ENCODE measurements at places on chromosomes 1 and 21. TPM values are rescaled to one million over a fixed set of nuclear protein-coding genes. Genes with fewer than 3 reads are reported as not detected.

GRCh38 chr1:187465441-187465840, 636.7 kb downstream of the PLA2G4A start:
- no peaks in the 10 kb centered on the region for H3K27me3 ChIP-seq
- H3K36me3 ChIP-seq, result no peaks in the 10 kb centered on the region
- H3K4me3 ChIP-seq, result no peak overlapping the region
- DNase-seq, result no peak
- no peak overlapping the region for H3K27ac ChIP-seq
- no peaks in the 10 kb centered on the region for H3K4me1 ChIP-seq

DNA sequence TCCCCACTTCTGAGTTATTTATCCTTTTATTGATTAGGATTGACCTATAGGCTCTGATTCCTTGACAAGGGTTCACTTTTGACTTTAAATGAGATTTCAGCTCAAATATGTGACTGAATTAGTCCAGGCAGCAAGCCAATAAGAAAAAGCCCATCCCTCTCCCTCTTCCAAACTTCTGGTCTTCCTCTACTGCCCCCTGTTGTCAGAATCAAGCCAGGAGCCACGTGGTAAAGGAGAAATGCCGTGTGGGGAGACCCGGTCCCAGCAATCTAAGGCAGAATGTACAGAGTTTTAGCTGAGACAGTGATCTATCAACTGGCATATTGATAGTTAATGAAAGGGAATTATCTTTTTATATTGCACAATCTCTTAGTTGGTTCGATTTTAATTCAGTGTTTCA, 5.2 kb downstream of the ADAMTS5 start:
- no peak for DNase-seq
- H3K27ac ChIP-seq, result no peak overlapping the region
- H3K4me1 ChIP-seq, result no peaks in the 10 kb centered on the region
- H3K4me3 ChIP-seq, result no peak overlapping the region
- H3K36me3 ChIP-seq, result no peaks in the 10 kb centered on the region
- no peaks in the 10 kb centered on the region for H3K27me3 ChIP-seq

DNA sequence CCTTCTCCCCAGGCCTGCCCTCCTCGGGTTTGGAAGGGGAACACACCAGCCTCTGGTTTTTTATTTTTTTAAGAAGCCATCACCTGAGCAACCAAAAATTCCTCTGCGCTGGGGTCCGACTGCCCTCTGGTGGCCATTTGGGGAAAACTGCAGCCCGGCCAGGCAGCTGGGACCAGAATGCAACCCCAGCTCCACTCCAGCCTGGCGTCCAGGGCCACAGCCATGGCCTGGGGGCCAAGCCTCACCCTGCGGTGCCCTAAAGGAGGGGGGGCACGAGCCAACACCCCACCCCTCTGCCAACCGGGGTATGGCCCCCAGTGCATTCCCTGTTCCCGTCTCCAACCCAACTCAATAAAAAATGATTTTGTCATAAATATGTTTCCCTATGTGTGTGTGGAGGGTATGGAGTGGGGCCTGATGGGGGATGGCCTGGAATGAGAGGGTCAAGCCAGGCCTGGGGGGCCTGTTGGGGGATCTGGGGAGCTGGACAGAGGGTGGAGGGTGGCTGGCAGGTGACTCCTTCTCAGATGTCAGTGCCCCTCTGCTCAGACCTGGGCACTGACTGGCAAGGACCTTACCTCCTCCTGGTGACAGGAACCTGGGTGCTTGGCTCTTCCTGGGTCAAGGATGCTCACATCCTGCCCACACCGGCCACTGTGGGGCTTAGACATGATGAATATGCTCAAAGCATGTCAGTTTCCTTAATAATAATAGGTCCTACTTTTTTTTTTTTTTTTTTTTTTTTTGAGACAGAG, 3.2 kb downstream of the GPR3 start:
- no peaks in the 10 kb centered on the region for H3K36me3 ChIP-seq
- H3K27me3 ChIP-seq, result no peaks in the 10 kb centered on the region

ARF1 gene
- 300 TPM for total RNA-seq

NHLH2 gene
- not detected for total RNA-seq

GRCh38 chr21:15003463-15004135, 61.2 kb downstream of the NRIP1 start:
- no peak for DNase-seq
- peaks cover 8% of the 10 kb centered on the region for H3K4me1 ChIP-seq
- no peak overlapping the region for H3K27ac ChIP-seq
- no peak overlapping the region for H3K4me3 ChIP-seq

GRCh38 chr1:235054936-235055335, 73.7 kb downstream of the TOMM20 start:
- no peak overlapping the region for H3K4me3 ChIP-seq
- H3K4me1 ChIP-seq, result peaks cover 20% of the 10 kb centered on the region
- no peak for DNase-seq
- H3K36me3 ChIP-seq, result no peaks in the 10 kb centered on the region

DNA sequence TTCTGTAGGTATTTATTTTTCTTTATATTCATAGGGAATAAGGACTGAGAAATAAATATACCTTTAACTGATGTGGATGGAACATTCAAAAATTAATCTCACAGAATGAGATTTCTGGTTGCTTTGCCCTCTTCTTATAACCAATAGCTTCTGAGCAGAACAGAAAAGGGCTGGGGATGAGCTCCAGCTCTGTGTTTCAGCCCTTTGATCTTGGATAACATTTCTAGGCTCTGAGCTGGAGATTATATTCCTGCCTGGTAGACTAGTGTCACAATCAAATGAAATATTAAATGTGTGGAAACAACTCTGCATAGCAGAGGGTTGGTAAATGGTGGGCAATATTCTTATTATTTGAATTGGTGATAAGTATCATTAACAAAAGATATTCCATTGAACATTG, 14.6 kb downstream of the MAP3K21 start:
- no peaks in the 10 kb centered on the region for H3K4me1 ChIP-seq
- H3K36me3 ChIP-seq, result no peaks in the 10 kb centered on the region
- H3K4me3 ChIP-seq, result no peak overlapping the region
- no peak for DNase-seq
- no peak overlapping the region for H3K27ac ChIP-seq

CLCA1 gene
- total RNA-seq, result 0.13 TPM

- no peaks in the 10 kb centered on the region for H3K27me3 ChIP-seq
- no peaks in the 10 kb centered on the region for H3K36me3 ChIP-seq
- H3K4me3 ChIP-seq, result no peak overlapping the region
- H3K27ac ChIP-seq, result no peak overlapping the region
- no peak for DNase-seq
- H3K4me1 ChIP-seq, result no peaks in the 10 kb centered on the region
These were observed 86.0 kb downstream of the EPHB2 start for GRCh38 chr1:22796642-22797041.

DNA sequence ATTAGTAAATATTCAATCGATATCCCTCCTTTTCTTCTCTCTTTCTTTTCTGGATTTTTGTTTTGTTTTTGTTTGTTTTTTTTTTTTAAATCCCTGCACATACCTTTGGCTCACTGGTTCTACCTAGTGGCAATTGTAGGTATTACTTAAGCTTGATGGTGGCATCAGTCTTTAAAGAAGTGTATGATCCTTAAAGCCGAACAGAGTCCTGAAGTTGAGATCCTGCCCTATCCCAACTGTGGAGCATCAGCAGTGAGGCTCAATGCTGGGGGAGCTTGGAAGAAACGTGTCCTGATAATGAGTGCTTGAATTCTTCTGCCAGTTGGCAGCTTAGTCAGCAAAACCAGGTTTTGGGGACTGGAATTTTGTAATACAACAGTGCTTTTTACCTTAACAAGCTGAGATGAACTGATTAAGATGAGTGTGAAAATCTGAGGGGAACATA, 60.8 kb downstream of the FASLG start:
- no peaks in the 10 kb centered on the region for H3K4me1 ChIP-seq

DNA sequence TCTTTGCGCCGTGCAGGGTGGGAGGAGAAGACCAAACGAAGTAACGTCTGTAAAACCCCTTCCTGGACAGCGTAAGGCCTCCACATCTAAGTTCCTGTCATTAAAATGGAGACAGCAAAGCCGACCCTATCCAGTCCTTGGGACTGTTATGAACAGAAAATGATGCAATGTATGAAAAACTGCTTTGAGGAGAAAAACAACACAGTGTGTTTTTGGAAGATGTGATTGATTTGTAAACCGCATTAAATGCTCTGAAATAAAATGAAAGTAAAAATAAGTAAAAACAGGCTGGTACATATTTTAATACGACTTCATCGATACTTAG, 827 bp upstream of the URB1 start:
- H3K4me3 ChIP-seq, result peak overlapping the region; percentile 83
- no peaks in the 10 kb centered on the region for H3K4me1 ChIP-seq
- peak overlapping the region; percentile 68 for H3K27ac ChIP-seq
- no peaks in the 10 kb centered on the region for H3K36me3 ChIP-seq
- H3K27me3 ChIP-seq, result no peaks in the 10 kb centered on the region

BGLAP gene
- total RNA-seq, result 0.40 TPM

GRCh38 chr1:204221271-204221670, 7.5 kb upstream of the GOLT1A start:
- no peaks in the 10 kb centered on the region for H3K36me3 ChIP-seq
- peaks cover 4% of the 10 kb centered on the region for H3K27me3 ChIP-seq
- DNase-seq, result no peak
- H3K4me3 ChIP-seq, result no peak overlapping the region
- H3K4me1 ChIP-seq, result no peaks in the 10 kb centered on the region

- peak overlapping the region; percentile 80 for H3K4me3 ChIP-seq
- no peaks in the 10 kb centered on the region for H3K27me3 ChIP-seq
- H3K27ac ChIP-seq, result peak overlapping the region; percentile 100
- H3K36me3 ChIP-seq, result peaks cover 2% of the 10 kb centered on the region
- DNase-seq, result no peak
- peaks cover 47% of the 10 kb centered on the region for H3K4me1 ChIP-seq
These were observed 829 bp downstream of the ADAR start for GRCh38 chr1:154607106-154607608.

CREB3L4 gene
- total RNA-seq, result 10.9 TPM

SLAMF7 gene
- 133 TPM for total RNA-seq

GRCh38 chr21:45043541-45044020, 30.8 kb upstream of the ADARB1 start:
- no peaks in the 10 kb centered on the region for H3K4me1 ChIP-seq
- H3K36me3 ChIP-seq, result no peaks in the 10 kb centered on the region
- DNase-seq, result no peak
- H3K27ac ChIP-seq, result no peak overlapping the region

DNA sequence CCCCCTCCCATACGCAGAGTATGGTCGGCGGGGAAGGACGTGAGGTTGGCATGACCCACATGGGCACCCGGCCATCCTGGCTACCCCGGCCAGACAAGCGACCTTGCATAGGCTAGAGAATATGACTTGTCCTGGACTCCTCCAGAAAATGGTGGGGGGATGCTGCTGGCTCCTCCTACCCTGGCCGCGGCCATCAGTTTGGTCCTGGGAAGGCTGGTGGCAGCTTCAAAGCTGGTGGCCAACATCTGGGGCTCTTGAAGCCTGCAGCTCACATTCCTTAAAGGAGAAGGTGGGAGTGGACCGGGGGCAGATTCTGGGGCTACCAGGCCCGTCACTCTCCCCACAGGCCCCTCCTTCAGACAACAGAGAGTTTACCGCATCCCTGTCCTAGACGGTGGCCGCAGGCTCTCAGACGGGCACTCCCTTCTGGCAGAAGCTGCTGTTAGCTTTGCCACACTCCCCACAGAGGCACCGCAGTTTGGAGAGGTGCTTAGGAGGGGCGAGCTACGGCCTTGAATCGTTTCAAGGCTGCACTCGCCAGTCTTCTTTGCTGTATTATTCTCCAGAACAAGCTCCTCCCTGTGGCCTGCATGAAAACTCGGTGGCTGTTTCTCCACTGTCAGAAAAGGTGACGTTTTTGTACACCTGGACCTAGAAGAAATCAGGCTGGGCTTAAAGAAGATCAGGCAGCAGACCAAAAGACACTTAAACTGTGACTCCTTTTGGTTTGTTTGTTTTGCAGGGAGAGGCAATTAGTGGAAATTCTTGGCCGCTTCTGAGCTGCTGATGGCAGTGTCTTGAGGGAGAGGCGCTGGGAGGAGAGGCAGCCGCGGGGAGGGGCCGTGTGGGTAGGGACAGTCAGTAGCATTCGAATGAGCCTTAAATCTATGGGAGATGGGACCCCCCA, 68.0 kb downstream of the RUNX3 start:
- H3K4me3 ChIP-seq, result no peak overlapping the region
- H3K27ac ChIP-seq, result no peak overlapping the region
- H3K4me1 ChIP-seq, result peaks cover 5% of the 10 kb centered on the region
- no peak for DNase-seq
- H3K27me3 ChIP-seq, result peaks cover 3% of the 10 kb centered on the region
- no peaks in the 10 kb centered on the region for H3K36me3 ChIP-seq

SLC25A44 gene
- 37.7 TPM for total RNA-seq

GRCh38 chr1:80181418-80181817, 1174.9 kb upstream of the ADGRL4 start:
- no peaks in the 10 kb centered on the region for H3K4me1 ChIP-seq
- no peak overlapping the region for H3K27ac ChIP-seq
- no peak for DNase-seq
- no peaks in the 10 kb centered on the region for H3K36me3 ChIP-seq
- H3K4me3 ChIP-seq, result no peak overlapping the region
- no peaks in the 10 kb centered on the region for H3K27me3 ChIP-seq

- H3K36me3 ChIP-seq, result no peaks in the 10 kb centered on the region
- no peaks in the 10 kb centered on the region for H3K27me3 ChIP-seq
- H3K4me1 ChIP-seq, result no peaks in the 10 kb centered on the region
- no peak for DNase-seq
These were observed 52.0 kb downstream of the LAMC2 start for GRCh38 chr1:183238071-183238470.

DNASE2B gene
- total RNA-seq, result not detected

DNA sequence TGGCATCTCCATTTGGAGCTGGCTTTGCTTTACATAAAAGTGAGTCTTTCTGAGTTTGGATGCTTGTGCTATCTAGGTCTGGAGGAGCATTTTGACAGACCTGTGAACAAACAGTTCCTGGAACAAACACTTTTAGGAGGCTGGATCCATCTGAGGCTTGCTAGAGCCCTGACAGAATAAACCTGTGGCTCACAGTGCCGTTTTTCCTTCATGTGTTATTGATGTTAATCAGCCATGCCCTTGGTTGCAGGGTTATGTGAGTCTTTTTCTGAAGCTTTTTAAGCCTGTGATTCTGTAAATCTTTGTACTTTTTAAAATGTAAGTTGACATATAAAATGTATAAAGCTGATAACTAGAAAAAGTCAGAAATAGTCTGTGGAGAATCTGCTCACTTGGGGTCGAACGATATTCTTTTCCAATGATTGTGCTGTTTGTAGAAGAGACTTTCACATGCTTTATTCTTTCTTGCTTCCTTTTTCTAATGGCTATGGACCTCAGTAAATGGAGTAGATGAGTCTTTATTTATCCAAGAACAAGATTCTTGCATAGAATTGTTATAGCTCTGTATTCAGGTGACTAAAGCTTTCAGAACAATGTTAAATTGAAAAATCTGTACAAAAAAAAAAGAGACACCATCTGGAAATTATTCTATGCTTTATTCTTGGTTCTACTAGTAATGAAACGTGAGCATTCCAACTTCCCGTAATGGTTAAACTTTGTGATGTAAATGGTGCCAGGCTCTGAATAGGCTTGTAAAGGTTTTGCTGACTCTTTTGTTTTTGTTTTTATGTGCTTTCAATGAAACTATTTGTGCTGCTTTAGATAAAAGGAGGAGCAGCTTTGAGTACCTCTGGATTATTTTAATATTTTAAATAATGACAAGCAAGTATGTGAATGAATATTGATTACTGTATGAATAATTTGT, 53.7 kb downstream of the CACHD1 start:
- no peak overlapping the region for H3K4me3 ChIP-seq
- H3K36me3 ChIP-seq, result no peaks in the 10 kb centered on the region
- H3K4me1 ChIP-seq, result no peaks in the 10 kb centered on the region
- no peak overlapping the region for H3K27ac ChIP-seq
- no peaks in the 10 kb centered on the region for H3K27me3 ChIP-seq

CLEC20A gene
- total RNA-seq, result not detected

- H3K27ac ChIP-seq, result no peak overlapping the region
- H3K4me3 ChIP-seq, result no peak overlapping the region
These were observed 33.5 kb downstream of the CTBS start for GRCh38 chr1:84540759-84541158.

- DNase-seq, result no peak
- no peaks in the 10 kb centered on the region for H3K36me3 ChIP-seq
- no peak overlapping the region for H3K27ac ChIP-seq
- peak overlapping the region; percentile 93 for H3K4me3 ChIP-seq
- H3K27me3 ChIP-seq, result no peaks in the 10 kb centered on the region
These were observed 2.6 kb downstream of the TRIM33 start for GRCh38 chr1:114508386-114508898.
